NCI-H1092 (cell line): ENCODE measurements at places on chromosomes 13 and 19.

- DNase-seq, result no peak
These were observed 114.0 kb upstream of the SLC7A1 start for GRCh38 chr13:29709407-29710069.

- DNase-seq, result peak; percentile 27
These were observed 22.5 kb upstream of the POU2F2 start for GRCh38 chr19:42154471-42155323.

DNA sequence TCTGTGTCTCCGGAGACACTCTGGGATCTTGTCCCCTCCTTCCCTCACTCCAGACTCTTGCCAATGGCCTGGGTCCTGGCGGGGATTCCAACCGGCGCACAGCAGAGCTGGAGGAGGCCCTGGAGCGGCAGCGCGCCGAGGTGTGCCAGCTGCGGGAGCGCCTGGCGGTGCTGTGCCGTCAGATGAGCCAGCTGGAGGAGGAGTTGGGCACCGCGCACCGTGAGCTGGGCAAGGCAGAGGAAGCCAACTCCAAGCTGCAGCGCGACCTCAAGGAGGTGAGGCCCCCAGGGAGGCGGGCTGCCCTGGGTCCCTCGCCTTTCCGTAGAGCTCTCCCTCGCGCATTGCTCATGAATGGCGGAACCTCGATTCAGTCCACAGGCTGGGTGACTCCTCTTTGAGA is 11.0 kb downstream of the PPFIA3 start:
- no peak for DNase-seq

- DNase-seq, result no peak
These were observed 1256.2 kb upstream of the SPRY2 start for GRCh38 chr13:81597101-81597500.

DNA sequence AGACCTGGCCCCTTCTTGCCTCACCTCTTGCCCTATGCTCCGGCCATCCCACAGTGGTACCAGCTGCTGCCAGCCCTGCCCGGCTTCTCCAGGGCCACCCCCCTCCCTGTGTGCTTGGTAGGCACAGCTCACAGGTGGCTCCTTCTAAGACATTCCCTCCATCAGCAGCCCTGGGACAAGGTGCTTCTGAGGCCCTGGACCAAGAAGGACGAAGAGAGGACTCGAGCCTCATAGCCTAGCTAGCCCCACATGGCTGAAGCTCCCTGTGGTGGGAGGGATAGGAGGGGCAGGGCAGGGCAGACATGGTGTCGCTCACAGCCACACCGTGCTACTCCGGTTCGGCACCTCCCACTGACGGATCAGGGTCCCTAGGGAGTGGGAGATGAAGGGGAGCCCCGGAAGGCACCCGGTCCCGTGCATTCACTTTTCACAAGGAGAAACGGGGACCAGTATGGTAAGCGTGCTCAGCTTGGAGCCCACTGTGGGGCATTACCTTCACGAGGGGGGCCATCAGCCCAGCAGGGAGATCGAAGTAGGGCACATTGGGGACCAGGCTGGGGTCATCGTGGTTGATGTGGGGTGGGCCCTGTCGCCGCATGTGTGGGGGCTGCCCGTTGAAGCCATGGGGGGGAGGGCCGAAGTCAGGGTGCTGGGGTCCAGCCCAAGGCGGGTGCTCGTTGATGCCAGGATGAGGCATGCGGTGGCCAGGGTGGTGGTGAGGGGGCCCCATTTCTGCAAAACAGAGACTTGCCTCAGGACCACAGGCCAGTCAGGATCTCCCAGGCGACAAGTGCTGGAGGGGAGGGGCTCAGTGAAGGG is 19.5 kb downstream of the CHERP start:
- DNase-seq, result no peak

DNA sequence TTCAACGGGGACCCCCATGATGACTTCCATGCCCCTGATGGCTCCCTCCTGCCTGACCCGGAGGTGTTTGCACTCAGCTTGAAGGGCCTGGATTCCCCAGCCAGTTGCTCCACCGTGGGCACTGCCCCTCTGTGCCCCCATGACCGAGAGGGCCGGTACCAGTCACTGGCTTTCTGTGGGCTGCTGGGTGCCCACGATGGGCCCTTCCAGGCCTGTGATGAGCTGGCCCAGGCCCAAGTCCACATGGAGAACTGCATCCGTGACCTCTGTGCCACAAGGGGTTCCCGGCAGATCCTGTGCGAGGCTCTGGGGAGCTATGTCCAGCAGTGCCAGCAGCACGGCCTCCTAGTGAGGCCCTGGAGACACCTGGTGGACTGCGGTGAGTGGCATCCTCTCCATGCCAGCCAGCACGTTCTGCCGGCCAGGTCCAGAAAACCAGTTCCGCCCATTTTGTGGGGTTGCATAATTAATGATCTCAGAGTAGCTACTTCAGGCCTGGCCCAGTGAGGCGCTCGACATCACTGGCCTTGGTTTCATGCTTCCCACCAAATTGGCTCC is 34.9 kb upstream of the FXYD3 start:
- no peak for DNase-seq

- peak; percentile 93 for DNase-seq
These were observed 44.2 kb upstream of the RNF113B start for GRCh38 chr13:98221234-98221633.

DNA sequence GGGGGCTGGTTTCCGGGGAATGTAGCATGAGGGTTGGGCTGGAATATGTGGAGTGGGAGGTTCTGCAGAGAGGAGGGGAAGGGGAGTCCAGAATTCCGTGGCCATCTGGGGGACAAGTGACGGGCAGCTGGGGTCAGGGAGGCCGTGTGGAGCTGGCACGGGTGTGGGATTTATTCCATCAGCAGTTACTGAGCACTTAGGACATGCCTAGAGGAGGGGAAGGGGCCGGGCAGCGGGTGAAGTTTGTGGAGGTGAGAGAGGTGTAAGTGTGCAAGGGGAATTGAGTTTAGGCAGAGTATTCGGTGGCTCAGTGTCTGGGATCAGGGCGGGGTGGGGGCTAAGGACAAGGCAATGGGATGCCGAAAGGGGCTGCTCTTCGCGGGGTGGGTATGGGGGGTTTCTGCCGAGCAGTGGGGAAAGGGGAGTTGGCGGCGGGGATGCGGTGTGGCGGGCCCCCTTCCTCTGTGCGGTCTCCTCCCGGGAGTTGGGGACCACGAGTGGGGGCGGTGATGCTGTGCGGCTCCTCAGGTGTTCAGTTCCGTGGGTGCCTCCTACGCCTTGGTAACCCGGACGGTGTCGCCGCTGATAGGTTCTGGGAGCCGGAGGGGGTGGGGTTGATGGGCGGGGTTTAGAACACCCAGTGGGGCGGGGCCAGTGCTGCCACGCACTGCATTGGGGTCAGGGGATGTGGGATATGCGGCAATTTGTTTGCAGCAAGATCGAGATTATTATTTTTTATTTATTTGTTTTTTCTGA is 5.4 kb downstream of the CCDC61 start:
- no peak for DNase-seq

DNA sequence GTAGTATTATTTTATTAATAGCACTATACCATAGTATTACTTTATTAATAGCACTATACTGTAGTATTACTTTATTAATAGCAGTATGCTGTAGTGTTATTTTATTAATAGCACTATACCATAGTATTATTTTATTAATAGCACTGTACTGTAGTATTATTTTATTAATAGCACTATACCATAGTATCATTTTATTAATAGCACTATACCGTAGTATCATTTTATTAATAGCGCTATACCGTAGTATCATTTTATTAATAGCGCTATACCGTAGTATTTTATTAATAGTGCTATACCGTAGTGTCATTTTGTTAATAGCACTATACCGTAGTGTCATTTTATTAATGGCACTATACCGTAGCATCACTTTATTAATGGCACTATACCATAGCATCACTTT is 191.8 kb downstream of the GPC6 start:
- DNase-seq, result no peak
